ENCODE measurements at places on chromosomes 7 and 10.

GRCh38 chr7:128937647-128938543, at the start of gene IRF5:
TSS of gene IRF5 (plus strand) at chr7:128937927. CDS start at chr7:128942082, 4,155 bp downstream.
- peak; percentile 41 for DNase-seq

- no peak for DNase-seq
Observed at GRCh38 chr10:1957057-1957456, 219.7 kb upstream of the ADARB2 start.

DNA sequence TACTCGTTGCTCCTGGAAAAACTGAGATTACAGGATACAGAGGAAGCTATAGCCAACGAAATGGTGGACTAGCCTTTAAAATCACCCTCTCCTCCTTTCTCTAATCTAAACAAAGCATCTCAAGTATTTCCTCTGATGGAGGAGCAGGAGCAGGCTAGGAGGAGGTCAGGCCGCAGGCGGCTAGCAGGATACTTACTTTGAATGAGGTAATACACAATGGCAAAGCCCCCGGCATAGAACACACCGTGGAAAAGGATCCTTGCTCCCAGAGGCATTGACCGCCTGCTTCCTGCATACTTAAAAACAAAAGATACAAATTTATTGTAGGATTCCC, 64.4 kb downstream of the STK17A start:
- DNase-seq: peak; percentile 52

- peak; percentile 87 for DNase-seq
Observed at GRCh38 chr10:91551856-91552255, 81.0 kb downstream of the PPP1R3C start.

- peak; percentile 31 for DNase-seq
Observed at GRCh38 chr10:23818484-23818883, 379.6 kb downstream of the OTUD1 start.

DNA sequence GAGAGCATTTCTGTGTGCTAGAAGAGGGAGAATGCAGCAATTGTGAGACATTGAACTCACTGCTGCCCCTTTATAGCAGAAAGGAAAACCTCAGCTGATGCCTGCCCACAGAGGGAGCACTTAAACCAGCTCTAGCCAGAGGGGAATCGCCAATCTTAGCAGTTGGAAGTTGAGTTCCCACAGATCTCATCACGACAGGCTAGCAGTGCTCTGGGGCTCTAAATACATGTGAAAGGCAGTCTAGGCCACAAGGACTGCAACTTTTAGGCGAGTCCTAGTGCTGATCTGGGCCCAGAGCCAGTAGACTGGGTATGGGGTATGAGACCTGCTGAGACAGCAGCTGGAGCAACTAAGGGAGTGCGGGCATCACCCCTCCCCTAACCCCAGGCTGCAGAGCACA, 25.2 kb upstream of the PRR15 start:
- no peak for DNase-seq

DNA sequence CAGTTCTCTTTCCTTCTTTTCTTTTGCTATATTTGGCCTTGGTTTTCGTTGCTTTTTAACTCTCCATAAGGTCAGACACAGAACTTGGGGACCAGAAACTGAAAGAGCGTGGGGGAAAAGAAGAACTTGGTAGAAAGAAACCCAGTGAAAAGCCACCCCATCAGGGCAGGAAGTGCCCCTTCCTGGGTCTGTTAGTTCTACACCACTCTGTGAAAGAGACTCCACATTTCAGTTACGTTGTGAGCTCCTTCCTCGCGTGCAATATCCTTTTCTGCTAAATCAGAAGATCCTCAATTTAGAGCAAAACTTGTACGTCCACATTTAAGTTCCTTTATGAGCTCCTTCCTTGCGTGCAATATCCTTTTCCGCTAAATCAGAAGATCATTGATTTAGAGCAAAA, 220.6 kb upstream of the FOXK1 start:
- no peak for DNase-seq

- DNase-seq: no peak
Observed at GRCh38 chr10:129754211-129755050, 209.6 kb downstream of the EBF3 start.

DNA sequence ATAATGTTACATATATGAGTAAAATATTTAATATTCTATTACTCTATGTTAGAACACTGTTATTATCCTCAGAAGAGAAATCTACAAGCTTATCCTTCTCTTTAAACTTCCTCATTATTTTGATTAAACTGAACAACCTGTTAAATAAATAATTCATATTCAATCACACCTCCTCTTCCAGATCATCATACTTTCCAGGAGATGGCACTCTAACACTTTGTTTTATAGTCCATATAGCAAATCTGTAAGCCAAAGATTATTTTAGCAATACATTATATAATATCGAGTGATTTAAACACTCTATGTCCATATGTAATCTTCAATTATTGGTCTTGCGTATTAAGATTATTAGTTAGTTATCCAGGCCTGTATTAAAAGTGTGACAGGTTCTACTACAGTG, 694.1 kb downstream of the ANKRD7 start:
- DNase-seq: peak; percentile 53

- no peak for DNase-seq
Observed at GRCh38 chr7:41436139-41436538, 266.8 kb downstream of the INHBA start.

DNA sequence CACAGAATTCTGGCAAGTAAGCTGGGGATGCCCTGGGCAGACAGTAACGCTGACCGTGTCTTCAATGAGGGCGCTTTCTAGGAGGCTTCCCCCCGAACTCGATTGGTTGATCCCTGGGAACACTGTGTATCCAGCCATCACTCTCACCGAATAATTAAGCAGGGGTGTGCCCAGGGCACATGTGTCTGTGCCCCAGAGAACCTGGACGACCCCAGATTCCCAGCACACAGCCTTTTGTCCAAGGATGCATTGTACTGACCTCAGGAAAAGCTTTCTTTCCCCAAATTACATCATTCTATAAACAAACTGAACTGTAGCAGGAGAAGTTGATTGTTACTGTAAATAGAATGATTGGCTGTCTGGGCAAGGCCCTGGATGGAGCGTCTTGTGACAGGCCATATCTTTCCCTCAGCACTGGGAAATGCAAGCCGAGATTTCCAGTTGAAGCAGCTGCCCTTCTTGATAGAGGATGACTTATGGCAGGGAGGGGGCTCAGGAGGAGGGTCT, 6.6 kb upstream of the DEPP1 start:
- no peak for DNase-seq

- no peak for DNase-seq
Observed at GRCh38 chr10:6700066-6700465, 120.0 kb upstream of the PRKCQ start.

DNA sequence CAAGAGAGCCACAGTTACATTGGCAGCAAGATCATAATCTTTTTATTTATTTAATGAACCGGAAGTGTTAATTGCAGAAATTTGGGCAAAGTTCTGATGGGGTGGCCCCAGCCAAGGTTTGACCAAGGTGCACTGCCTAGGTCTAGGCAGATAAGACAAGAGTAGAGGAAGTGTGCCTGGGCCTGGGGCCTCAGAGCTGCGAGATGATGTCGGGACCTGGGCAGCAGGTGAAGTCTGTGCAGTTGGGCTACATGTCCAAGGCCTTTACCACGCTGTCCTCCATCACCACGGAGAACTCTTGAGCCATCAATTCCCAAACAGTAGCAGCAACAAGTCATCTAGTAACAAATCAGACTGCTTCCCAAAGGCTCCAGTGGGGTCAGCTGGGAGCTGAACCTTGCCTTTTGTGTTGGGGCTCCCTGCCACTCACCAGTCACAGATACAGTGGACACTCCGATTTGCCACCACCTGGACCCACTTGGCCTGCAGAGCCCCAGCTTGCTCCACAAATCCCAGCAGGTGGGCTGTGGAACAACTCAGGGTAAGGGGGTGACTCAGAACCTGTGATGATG, 52.5 kb upstream of the COMTD1 start:
- DNase-seq: no peak

DNA sequence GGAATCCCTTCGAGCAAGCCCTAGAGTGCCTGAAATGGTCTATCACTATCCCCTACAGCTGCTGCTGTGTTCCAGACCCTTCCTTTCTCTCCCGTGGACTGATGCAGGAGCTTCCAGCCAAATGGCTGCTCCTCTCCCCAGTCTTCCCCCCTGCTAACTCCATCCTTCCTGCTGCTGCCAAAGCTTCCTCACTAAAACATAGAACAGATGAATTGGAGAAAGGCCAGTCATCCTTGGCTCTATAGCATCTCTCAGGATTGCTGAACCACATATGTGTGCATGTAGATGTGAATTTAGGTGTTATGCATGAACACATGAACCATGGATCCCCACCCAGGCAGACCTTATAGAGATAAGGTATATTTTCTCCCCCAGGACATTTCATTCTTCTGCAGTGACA, 60.7 kb downstream of the GPR26 start:
- DNase-seq: no peak

- DNase-seq: no peak
Observed at GRCh38 chr10:93854975-93855374, 38.8 kb upstream of the SLC35G1 start.

- DNase-seq: no peak
Observed at GRCh38 chr7:82258181-82258580, 185.4 kb downstream of the CACNA2D1 start.

DNA sequence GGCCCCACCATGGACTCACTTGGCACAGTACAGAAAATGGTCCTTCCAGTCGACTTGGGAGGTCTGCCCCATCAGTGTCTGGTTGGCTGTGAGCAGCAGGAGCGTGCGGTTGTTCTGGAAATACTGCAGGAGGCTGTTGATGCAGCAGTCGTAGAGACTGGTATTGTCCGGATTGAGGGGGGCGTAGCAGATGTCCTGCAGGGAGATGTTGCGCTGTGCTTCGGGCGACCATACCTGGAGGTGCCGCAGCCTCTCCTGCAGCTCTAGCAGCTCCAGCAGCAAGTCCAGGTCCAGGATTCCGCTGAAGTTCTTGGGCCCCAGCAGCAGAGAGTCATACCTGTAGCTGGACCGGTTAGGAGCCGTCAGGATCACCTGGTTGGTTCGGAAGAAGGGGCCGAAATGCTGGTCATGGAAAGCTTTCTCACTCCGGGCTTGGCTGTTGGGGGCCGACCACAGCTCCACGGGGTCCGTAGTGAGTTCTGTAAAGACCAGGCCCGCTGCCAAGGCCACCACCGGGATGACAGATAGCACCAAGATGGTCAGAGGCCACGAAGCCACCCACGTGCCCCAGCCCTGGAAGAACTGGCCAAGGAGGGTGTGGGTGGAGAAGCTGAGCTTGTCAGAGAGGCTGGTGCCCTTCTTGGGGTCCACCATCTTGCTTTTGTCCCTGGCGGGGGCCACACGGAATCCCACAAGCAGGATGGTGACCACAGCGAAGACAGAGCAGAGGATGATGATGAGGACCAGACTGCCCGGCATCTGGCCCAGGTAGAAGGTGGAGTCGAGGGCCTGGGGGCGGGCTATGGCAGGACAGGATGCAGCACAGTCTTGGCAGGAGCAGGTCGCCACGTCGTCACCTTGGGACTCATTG, 2.1 kb downstream of the NPC1L1 start:
- DNase-seq: no peak

DNA sequence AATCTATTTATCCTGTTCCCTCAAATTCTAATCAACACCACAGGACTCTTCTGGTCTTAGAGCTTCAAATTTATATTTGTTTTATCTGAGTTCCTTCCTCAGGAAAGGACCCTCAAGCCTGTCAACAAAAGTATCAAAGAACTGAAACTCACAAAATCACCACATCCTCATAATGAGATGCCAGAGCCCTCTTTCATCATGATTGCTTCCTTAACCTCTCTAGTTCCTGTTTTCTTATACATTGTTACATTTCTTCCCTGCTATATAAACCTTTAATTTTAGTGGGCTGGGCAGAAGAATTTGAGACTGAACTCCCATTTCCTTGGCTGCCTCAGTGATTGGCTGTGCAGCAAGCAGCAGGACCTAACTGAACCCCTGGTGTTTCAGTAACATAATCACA, 189.7 kb downstream of the ZNF248 start:
- DNase-seq: no peak

DNA sequence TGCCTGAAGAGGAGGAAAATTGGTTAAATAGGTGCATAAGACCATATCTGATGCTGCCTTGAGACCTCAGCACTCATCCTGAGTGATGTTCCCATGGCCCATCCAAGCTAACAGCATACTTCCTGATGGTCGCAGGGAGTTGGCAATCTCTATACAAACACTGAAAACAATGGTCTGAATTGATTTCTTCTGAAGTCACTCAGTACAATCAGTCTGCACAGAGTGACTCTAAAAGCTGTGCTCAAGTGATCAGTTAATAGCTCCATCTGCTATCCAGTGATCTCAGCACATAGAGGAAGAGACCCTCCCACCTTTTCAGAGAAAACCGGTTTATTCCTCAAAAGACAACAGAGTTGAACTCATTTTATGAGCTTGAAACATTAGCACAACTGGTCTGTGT, 3.9 kb downstream of the PPP1R17 start:
- DNase-seq: no peak

DNA sequence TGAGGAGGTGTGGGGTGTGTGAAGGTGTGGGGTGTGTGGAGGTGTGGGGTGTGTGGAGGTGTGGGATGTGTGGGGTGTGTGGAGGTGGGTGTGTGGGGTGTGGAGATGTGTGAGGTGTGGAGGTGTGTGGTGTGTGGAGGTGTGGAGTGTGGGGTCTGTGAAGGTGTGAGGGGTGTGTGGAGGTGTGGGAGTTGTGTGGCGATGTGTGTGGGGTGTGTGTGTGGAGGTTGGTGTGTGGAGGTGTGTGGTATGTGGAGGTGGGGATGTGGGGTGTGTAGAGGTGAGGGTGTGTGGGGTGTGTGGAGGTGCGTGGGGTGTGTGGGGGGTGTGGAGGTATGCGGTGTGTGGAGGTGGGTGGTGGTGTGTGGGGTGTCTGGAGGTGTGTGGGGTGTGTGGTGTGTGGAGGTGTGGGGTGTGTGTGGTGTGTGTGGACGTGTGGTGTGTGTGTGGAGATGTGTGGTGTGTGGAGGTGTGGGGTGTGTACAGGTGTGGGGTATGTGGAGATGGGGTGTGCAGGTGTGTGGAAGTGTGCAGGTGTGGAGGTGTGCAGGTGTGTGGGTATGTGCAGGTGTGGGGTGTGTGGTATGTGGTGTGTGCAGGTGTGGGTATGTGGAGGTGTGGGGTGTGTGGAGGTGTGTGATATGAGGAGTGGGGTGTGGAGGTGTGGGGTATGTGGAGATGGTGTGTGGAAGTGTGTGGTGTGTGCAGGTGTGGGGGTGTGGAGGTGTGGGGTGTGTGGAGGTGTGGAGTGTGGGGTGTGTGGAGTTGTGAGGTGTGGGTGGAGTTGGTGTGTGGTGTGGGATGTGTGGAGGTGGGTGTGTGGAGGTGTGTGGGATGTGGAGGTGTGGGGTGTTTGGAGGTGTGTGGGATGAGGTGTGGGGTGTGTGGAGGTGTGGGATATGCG, 34.5 kb downstream of the SPDYE17 start:
- no peak for DNase-seq

- DNase-seq: no peak
Observed at GRCh38 chr7:134450294-134451000, 8.5 kb downstream of the AKR1B1 start.
